ENCODE measurements at places on chromosomes 13 and 19.

GRCh38 chr13:75978818-75979217, 342.7 kb downstream of the LMO7 start:
- no peak for DNase-seq

- no peak for DNase-seq
Observed at GRCh38 chr19:789701-790060, 7.6 kb upstream of the PTBP1 start.

- no peak for DNase-seq
Observed at GRCh38 chr13:51501096-51501495, 48.3 kb upstream of the INTS6 start.

GRCh38 chr13:69292789-69293425, 814.7 kb upstream of the ATXN8OS start:
- no peak for DNase-seq

DNA sequence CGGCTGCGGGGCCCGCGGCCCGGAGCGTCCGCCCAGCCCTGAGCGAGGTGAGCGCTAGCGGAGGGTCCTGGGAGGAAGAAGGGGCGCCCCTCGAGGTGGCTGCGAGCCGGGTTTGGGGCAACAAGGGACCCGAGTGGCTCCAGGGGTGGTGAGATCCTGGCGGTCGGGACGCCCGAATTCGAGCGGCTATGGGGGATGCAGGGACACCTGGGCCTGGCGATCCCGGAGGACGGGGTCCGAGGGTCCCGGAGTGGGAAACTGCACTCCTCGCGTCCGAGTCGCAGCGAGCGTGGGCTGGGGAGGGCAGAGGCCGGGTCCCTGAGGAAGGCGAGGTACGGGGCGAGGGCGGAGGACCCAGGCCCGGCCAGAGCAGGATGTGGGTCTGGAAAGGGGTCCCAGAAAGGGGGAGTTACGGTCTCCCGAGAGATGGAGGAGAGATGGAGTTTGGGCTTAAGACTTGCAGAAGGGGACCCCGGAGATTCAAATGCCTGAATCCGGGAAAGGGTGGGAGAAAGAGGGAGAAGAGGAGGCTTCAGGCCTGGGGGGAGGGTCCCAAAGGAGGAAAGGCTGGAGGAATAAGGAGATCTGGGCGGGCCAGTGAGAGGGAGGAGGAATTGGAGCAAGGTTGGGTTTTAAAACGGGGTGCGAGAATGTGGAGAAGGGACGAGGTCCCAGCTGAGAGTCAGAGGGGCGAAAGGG, 542 bp downstream of the CACNG7 start:
- no peak for DNase-seq

- DNase-seq: no peak
Observed at GRCh38 chr19:51327066-51328001, 14.6 kb downstream of the VSIG10L start.

- DNase-seq: no peak
Observed at GRCh38 chr19:30856376-30856775, 484.2 kb downstream of the ZNF536 start.

DNA sequence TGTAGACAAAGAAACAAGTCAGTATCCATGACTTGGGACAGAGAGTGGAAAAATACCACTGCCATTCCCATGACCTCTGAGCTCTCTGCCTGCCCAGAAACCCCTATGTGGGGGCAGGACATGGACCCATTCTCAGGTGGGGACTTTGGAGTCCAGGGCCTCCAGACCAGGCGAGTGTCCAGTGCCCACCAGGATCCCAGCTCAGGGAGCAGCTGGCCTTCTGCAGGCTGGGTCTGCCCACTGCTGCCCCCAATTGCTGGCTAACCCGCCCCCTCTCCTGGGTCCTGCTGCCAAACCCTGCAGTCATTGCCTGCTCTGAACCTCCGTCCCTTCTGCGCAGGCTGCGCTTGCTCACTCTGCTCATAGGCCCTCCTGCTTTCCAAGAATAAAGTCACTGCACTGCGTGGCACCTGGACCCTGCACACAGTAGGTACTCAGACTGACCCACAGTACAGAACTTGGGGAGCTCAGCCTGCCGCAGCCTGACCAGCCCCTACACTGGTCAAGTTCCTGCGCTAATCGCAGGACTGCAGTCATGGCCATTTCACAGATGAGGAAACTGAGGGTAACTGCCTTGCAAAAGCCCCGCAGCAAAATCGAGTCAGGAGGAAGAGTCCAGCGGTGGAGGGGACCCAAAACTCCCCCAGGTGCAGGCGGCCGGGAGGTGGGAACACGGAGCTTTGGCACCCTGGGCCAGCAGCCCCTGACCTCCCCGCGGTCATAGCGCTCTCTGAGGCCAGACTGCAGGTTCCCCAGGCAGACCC, 774 bp downstream of the SLC7A10 start:
- DNase-seq: no peak

GRCh38 chr19:17289489-17289888, 7.8 kb downstream of the ANKLE1 start:
- no peak for DNase-seq

GRCh38 chr19:32866061-32866460, 3.5 kb downstream of the SLC7A9 start:
- no peak for DNase-seq

Measured in NCI-H2081 treated with DMSO at 0.1 percent for 48 hours (cell line).